ENCODE measurements at places on chromosomes 4 and X. TPM values are rescaled to one million over a fixed set of nuclear protein-coding genes. Genes with fewer than 3 reads are reported as not detected.

The GLOD5 gene
- not detected for total RNA-seq

DNA sequence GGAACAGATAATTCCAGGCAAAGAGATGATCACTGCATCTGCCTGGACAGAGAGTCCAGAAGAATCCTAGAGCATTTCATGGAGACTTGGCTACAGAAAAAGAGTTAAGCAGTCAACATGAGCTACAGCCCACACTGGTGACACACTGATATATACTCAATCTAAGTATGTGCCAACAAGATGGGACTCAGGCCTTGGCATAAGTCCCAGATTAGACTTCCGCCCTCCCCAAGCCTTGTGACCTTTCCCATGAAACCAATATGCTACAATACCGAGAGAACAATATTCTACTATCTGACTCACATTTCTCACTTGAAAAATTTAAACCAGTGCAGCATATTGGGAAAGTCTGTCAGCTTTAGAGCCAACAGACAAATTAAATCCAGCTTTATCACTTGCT, 65.7 kb upstream of the SLITRK2 start:
- no peak overlapping the region for H3K4me3 ChIP-seq
- H3K4me1 ChIP-seq: no peaks in the 10 kb centered on the region
- no peaks in the 10 kb centered on the region for H3K36me3 ChIP-seq
- no peak for DNase-seq

GRCh38 chr4:102807345-102807744, 20.0 kb downstream of the UBE2D3 start:
- H3K27ac ChIP-seq: no peak overlapping the region
- DNase-seq: no peak
- H3K4me1 ChIP-seq: peaks cover 15% of the 10 kb centered on the region
- H3K36me3 ChIP-seq: peaks cover 66% of the 10 kb centered on the region

- H3K4me1 ChIP-seq: no peaks in the 10 kb centered on the region
- H3K36me3 ChIP-seq: peaks cover 3% of the 10 kb centered on the region
- no peaks in the 10 kb centered on the region for H3K27me3 ChIP-seq
- H3K4me3 ChIP-seq: no peak overlapping the region
These were observed 15.8 kb upstream of the RAB33B start for GRCh38 chr4:139438141-139438540.

GRCh38 chrX:40192196-40192595, 94.4 kb upstream of the BCOR start:
- H3K27me3 ChIP-seq: no peaks in the 10 kb centered on the region
- H3K4me3 ChIP-seq: no peak overlapping the region
- H3K4me1 ChIP-seq: no peaks in the 10 kb centered on the region
- no peak overlapping the region for H3K27ac ChIP-seq
- no peak for DNase-seq
